ENCODE measurements at places on chromosomes 4 and X.

- DNase-seq: no peak
Measured at GRCh38 chr4:8603931-8604330, 11.4 kb downstream of the CPZ start.

DNA sequence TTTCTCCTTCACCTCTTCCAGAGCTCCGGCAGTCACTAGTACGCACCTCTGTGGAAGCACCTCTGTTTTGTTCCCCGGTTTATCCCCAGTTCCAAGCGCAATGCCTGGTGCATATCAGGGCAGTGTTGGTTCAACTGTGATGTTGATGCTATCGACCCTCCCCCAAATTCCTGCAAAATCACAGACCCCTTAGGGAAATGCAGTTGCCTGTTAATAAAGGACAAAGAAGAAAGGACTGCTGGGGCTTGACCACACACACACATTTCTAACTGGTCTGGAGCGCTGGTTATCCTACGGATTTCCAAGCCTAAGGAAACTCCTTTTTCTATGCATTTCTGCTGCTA is 530 bp upstream of the NMU start:
- no peak for DNase-seq

GRCh38 chr4:79528241-79528706 is 120.2 kb upstream of the GK2 start:
- no peak for DNase-seq

- no peak for DNase-seq
Measured at GRCh38 chr4:2076908-2077536, 17.9 kb downstream of the NAT8L start.

GRCh38 chr4:114911111-114911510 is 202.3 kb downstream of the NDST4 start:
- no peak for DNase-seq

DNA sequence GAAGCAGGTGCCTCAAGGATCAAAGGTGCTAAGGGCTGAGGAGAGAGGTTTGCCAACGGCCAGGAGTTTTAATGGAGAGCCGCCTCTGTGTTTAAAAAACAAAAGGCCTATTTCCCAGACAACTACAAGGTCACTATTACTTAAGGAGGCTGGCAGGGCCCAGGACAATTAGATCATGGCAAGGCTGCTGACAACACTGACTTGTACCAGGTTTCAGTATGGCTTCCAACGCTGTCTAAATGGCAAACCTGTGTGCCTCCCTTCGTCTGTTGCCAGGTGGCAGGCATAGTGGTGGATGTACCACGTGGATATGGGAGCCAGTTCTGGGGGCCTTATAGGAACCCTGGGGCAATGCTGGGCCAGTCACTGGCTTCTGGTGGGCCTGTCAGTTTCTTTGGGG is 41.0 kb downstream of the NSG1 start:
- no peak for DNase-seq

GRCh38 chr4:67874986-67875385 is 8.8 kb downstream of the TMPRSS11D start:
- no peak for DNase-seq

All from nucleus accumbens (tissue), 56 donors.